ENCODE measurements at places on chromosomes 2 and 18.

DNA sequence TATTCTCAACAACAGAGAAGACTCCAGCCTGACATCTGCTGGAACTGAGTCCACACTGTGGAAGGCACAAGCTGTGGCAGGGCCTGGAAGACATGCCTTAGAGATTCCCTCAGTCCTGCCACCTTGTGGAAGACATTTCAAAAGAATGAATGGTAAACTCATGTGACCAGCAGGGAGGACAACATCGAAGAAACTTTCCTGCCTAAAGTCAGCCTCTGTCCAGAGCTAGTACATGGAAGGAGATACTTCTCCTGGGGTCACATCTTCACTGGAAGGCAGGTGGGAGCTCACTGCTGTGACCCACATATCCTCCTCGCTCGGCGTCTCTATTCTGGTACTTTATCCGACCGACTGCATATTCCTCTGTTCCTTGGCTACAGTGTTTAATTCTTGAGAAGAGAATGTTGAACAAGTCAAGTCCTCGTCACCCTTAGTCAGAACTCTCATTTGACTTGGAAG lies 59.5 kb downstream of the PUM2 start:
- peak; percentile 92 for DNase-seq

DNA sequence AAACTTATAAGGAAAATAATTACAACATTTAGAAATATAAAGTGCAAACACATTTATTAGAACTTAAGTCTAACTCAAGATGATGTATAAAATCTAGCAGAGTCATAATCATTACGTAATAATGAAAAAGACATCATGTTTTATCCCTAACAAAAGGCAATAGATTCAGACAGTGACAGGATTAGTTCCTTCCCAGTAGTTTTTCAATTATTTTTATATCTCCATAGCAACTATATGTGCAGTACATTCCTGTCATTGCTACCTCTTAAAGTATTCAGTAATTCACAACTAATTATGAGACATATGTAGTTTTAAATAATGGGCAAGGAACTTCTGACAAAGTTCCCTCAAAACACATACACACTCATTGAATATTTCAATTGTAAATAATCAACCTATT lies 687.9 kb downstream of the CCDC85A start:
- no peak for DNase-seq

- DNase-seq: no peak
Measured at GRCh38 chr18:25737710-25738311, 352.6 kb downstream of the SS18 start.

DNA sequence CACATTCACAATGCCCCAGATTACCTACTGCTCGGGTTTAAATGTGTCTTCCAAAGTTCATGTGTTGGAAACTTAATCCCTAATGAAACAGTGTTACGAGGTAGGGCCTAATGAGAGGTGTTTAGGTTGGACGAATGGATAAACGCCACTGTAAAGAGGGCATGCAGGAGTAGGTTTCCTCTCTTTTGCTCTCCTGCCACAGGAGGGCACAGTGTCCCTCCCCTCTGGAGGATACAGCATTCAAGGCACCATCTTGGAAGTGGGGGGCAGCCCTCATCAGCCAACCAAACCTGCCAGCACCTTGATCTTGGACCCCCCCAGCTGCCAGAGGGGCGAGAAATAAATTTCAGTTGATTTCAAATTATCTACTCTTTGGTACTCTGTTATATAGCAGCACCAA lies 103.5 kb downstream of the TSHZ1 start:
- no peak for DNase-seq

GRCh38 chr2:48728295-48728694 lies 27.2 kb downstream of the LHCGR start:
- no peak for DNase-seq
